Gastrocnemius medialis (tissue), 4 donors: ENCODE measurements at places on chromosomes 12 and 14.

- no peak overlapping the region for H3K27ac ChIP-seq
- H3K4me1 ChIP-seq, result no peaks in the 10 kb centered on the region
- H3K4me3 ChIP-seq, result no peak overlapping the region
- no peaks in the 10 kb centered on the region for H3K36me3 ChIP-seq
- H3K27me3 ChIP-seq, result peaks cover 28% of the 10 kb centered on the region
These were observed 10.5 kb downstream of the PLD4 start for GRCh38 chr14:104935026-104935650.

- DNase-seq, result no peak
- no peaks in the 10 kb centered on the region for H3K36me3 ChIP-seq
- no peak overlapping the region for H3K27ac ChIP-seq
- H3K27me3 ChIP-seq, result no peaks in the 10 kb centered on the region
These were observed 11.1 kb upstream of the SLC6A12 start for GRCh38 chr12:225012-225411.

GRCh38 chr14:24042746-24043145, 9.1 kb upstream of the CARMIL3 start:
- DNase-seq, result no peak
- H3K4me3 ChIP-seq, result no peak overlapping the region
- H3K27ac ChIP-seq, result no peak overlapping the region
- no peaks in the 10 kb centered on the region for H3K27me3 ChIP-seq
- no peaks in the 10 kb centered on the region for H3K4me1 ChIP-seq

DNA sequence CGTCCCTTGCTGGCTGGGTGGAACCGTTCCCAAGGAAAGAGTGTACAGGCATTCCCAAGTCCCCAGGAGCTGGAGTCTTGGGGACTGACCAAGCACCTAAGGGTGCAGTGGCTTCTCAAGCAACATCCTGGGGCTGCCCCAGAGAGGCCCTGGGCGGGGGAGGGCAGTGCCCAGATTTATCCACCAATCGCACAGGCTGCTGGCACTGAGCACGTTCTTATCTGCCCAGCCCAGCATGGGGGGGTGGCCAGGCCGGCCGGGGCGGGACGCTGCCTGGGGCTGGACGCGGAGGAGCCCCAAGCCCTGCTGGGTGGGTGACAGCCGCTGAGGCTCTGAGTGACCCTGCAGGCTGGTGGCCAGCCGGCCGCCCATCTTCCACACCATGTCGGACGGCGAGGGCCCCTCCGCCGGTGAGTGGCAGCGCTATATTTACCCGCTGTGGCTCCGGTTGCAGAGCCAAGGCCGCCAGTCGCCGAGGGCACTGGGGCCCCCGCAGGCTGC, 53.4 kb downstream of the CYP46A1 start:
- H3K27me3 ChIP-seq, result no peaks in the 10 kb centered on the region
- H3K4me3 ChIP-seq, result peak overlapping the region; percentile 67
- peaks cover 65% of the 10 kb centered on the region for H3K4me1 ChIP-seq
- no peaks in the 10 kb centered on the region for H3K36me3 ChIP-seq

- H3K27me3 ChIP-seq, result peaks cover 14% of the 10 kb centered on the region
- no peaks in the 10 kb centered on the region for H3K36me3 ChIP-seq
These were observed 1.3 kb downstream of the GLI1 start for GRCh38 chr12:57460841-57461275.

DNA sequence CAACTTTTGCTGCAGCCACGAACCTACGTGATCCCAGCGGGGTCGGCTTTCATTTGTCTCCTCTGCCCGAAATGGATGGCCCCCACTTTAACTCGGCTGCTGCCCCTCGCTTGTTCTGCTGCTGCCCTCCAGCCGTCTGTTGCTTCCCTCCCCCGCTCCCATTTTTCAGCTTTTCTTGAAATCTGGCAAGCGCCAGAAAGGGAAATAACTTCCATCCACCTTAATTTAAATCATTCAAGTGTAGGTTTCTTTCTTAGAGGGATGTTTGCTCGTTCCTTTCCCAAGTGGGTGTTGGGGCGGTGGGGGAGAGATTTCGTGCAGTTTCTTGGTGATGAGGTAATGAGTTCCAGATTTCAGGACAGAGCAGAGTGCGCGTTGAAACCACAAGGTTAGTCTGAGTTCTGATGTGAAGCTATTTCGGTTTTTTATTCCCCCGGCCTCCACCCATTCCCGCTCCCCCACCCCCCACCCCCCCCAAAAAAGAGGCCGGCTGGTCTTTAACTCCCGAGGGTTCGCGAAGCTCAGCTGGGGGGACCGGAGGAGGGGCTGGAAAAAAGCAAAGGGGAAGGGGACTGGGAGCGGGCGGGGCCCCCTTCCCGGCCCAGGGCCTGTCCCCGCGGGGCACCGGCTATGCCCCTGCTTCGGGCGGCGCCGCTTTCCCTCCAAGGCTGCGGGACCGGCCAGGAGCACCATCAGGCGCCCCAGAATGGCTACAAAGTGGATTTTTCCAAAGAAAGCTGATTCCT, 2.2 kb upstream of the ZFP36L1 start:
- H3K27me3 ChIP-seq, result no peaks in the 10 kb centered on the region
- peak overlapping the region; percentile 99 for H3K27ac ChIP-seq
- no peak for DNase-seq
- peak overlapping the region; percentile 90 for H3K4me3 ChIP-seq

GRCh38 chr12:90335566-90335965, 619.4 kb downstream of the CCER1 start:
- no peak overlapping the region for H3K27ac ChIP-seq
- no peak overlapping the region for H3K4me3 ChIP-seq
- no peaks in the 10 kb centered on the region for H3K27me3 ChIP-seq
- no peaks in the 10 kb centered on the region for H3K4me1 ChIP-seq

GRCh38 chr12:66228462-66228861, 39.4 kb downstream of the IRAK3 start:
- no peak overlapping the region for H3K4me3 ChIP-seq
- DNase-seq, result no peak
- no peaks in the 10 kb centered on the region for H3K36me3 ChIP-seq
- H3K4me1 ChIP-seq, result no peaks in the 10 kb centered on the region

DNA sequence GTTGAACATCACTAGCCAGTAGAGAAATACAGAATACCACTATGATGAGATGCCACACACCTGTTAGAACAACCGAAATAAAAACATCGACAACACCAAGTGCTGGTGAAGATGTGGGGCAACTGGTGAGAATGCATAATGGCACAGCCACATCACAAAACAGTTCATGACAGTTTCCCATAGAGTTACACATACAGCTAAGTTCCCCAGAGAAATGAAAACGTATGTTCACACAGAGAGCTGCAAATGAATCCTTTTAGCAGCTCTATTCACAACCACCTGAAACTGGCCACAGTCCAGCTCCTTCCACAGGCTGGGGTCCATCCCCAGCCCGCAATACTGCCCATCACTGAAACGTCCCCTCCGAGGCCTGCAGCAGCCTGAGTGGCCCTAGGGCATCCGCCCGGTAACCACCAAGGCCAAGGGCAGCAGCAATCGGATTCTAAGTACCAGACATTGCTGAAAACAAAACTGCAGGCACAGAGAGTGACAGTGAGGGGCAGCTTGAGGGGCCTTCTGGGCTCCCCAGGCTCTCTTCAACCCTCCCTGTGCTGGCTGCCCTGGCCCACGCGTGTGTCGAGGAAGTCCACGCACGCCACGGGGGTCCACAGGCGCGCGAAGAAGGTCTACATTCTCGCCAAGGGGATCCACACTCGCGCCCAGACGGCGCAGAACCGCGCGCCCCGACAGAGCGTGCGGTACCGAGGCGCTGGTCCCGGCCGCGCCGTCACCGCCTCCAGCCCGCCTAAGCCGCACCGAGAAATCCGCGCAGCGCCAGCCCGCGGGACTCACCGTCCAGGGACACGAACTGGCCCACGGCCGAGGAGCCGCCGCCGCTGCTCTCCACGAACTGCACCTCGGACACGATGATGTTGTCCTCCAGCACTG, 903 bp downstream of the BRF1 start:
- H3K36me3 ChIP-seq, result no peaks in the 10 kb centered on the region
- no peaks in the 10 kb centered on the region for H3K27me3 ChIP-seq
- H3K27ac ChIP-seq, result peak overlapping the region; percentile 99

- no peak for DNase-seq
- peaks cover 22% of the 10 kb centered on the region for H3K4me1 ChIP-seq
- H3K27ac ChIP-seq, result no peak overlapping the region
- H3K4me3 ChIP-seq, result no peak overlapping the region
- H3K27me3 ChIP-seq, result peaks cover 31% of the 10 kb centered on the region
These were observed 618 bp downstream of the RBP5 start for GRCh38 chr12:7127916-7128626.

DNA sequence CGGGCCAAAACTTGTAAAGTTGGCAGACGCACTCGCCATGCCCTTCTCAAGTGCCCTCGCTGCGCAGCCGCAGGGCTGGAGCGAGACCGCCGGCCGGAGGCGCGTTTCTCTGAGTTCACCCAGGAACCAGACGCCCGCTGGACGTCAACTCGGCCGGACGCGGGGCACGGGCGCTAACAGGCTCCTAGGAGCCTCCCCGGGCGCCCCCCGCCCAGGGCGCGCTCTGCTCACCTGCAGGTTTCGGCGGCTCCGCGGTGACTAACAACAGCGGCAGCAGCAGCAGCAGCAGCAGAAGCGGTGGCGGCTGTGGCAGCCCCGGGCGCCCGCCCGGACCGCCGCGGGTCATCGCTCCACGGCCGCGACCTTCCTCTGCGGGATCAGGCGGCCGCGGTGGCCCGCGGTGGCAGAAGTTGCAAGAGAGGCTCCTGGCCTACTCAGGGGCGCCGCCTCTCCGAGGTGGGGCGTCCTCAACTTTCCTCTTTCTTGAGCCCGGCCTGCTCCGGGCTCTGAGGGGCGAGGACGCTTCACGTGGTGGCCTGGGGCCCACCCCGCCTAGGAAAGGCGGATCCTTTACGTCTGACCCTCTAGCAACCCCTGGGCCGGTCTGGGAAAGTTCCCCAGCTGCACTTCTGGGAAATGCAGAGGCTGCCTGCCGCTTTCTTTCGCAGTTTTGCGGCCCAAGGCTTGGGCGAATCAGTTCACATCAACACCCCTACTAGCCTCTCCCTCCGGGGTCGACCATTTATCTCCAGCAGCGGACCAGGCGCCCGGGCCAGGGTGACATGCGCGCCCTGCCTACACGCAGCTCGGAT, at the start of gene PLBD1:
Gene PLBD1, minus strand, starts transcription at position 533 of the 812 bp plus-strand sequence. Its CDS starts 187 bp downstream, at position 346.
- no peaks in the 10 kb centered on the region for H3K27me3 ChIP-seq
- peak within 1 kb of the TSS; percentile 84 for H3K27ac ChIP-seq
- DNase-seq, result peak; percentile 55
- peaks cover 5% of the 10 kb centered on the region for H3K4me1 ChIP-seq

DNA sequence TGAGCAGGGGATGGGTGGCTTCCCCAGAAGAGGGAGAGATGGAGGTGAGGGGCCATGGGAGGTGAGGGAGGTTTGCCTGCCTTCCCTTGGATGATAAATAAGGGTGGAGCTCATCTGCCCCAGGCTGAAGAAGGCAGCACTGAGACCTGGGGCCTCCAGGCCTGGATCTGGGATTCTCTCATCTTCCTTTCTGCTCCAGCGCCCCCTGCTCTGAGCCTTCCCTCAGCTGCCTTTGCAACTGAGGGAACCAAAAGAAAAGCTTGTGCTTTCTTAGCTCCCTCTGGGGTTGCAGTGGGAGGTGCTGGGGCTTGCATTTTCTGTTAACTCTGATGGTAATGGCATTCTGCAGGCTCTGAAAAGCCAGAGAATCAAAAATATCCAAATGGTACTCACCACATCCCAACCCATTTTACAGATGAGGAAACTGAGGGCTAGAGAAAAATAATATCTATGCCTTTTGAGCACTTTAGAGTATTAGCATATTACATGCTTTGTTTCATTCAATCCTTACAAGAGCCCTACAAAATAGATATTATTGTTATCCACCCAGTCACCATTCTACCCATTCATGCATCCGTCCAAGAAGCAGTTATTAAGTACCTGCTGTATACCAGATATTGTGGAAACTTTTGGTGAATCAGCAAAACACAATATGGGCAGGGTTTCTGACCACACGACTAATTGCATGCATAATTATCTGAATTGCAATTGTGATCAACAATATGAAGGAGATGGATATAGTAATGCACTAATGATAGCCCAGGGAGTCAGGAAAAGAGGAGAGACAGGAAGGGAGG, 102.2 kb downstream of the WSCD2 start:
- no peaks in the 10 kb centered on the region for H3K4me1 ChIP-seq
- no peak overlapping the region for H3K4me3 ChIP-seq
- H3K36me3 ChIP-seq, result no peaks in the 10 kb centered on the region
- no peak overlapping the region for H3K27ac ChIP-seq

GRCh38 chr12:69898236-69898635, 73.2 kb downstream of the MYRFL start:
- H3K36me3 ChIP-seq, result no peaks in the 10 kb centered on the region
- no peaks in the 10 kb centered on the region for H3K27me3 ChIP-seq
- no peaks in the 10 kb centered on the region for H3K4me1 ChIP-seq
- DNase-seq, result no peak
- H3K27ac ChIP-seq, result no peak overlapping the region

GRCh38 chr12:27651201-27651600, 45.0 kb upstream of the REP15 start:
- no peaks in the 10 kb centered on the region for H3K36me3 ChIP-seq
- no peaks in the 10 kb centered on the region for H3K27me3 ChIP-seq
- DNase-seq, result no peak

GRCh38 chr12:68746572-68747180, 700 bp downstream of the SLC35E3 start:
- DNase-seq, result peak; percentile 40
- H3K27me3 ChIP-seq, result no peaks in the 10 kb centered on the region
- no peaks in the 10 kb centered on the region for H3K36me3 ChIP-seq
- peak overlapping the region; percentile 84 for H3K27ac ChIP-seq

DNA sequence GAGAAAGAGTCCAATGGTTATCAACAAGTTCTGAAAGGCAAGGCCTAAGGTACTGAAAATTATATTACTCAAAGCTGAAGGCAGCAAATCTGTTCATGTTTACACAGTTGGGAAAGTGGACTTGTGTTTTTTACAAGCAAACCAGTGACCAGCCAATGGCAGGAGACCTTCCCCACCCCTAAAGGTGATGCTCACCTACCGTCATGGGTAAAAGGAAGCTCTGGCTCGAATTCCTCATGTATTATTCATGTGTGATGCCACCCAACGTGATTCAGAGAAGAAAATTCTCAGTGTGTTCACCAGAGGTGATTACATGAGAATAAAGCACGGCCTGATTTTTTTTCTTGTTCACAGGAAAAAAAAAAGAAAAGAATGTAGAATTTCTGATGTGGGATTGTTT, 1161.2 kb upstream of the SEL1L start:
- DNase-seq, result no peak
- H3K4me3 ChIP-seq, result no peak overlapping the region
- no peak overlapping the region for H3K27ac ChIP-seq
- H3K4me1 ChIP-seq, result no peaks in the 10 kb centered on the region

GRCh38 chr12:110134691-110135411, 10.7 kb downstream of the IFT81 start:
- no peak overlapping the region for H3K4me3 ChIP-seq
- no peaks in the 10 kb centered on the region for H3K4me1 ChIP-seq
- H3K27me3 ChIP-seq, result no peaks in the 10 kb centered on the region
- no peak overlapping the region for H3K27ac ChIP-seq
- peaks cover 9% of the 10 kb centered on the region for H3K36me3 ChIP-seq
